ENCODE measurements at places on chromosomes 13 and 19.

- no peak for DNase-seq
Measured at GRCh38 chr13:112614835-112615234, 26.9 kb upstream of the TUBGCP3 start.

GRCh38 chr19:47003611-47004465, 15.8 kb upstream of the NPAS1 start:
- DNase-seq, result no peak

- no peak for DNase-seq
Measured at GRCh38 chr13:70473907-70474306, 365.7 kb upstream of the KLHL1 start.

GRCh38 chr19:12655546-12655945, 11.0 kb downstream of the MAN2B1 start:
- DNase-seq, result no peak

Data from CD4-positive, alpha-beta T cell treated with Interferon alpha-2 for 1 hour (primary cell).